ENCODE measurements at places on chromosomes 4 and X.

DNA sequence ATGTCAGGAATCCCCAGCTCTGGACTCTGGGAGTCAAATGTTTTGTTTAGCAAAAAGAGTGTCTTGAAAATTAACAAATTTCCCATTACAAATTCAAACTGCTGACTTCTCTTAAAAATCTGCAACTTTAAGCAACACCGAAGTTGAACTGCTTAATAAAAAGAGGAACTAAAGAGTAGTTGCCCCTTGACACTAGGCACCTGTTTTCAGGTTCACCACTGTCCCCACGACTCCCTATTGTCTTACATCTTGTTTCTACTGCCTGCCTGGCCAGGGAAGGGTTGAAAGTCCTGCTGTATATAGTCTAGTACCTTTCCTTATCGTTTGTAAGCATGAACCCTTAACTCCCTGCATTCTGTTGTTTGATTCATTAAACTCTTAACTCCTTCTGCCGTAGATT is 173.9 kb downstream of the SCFD2 start:
- DNase-seq: no peak

- no peak for DNase-seq
Observed at GRCh38 chrX:99033226-99033901, 1376.7 kb downstream of the PCDH19 start.

DNA sequence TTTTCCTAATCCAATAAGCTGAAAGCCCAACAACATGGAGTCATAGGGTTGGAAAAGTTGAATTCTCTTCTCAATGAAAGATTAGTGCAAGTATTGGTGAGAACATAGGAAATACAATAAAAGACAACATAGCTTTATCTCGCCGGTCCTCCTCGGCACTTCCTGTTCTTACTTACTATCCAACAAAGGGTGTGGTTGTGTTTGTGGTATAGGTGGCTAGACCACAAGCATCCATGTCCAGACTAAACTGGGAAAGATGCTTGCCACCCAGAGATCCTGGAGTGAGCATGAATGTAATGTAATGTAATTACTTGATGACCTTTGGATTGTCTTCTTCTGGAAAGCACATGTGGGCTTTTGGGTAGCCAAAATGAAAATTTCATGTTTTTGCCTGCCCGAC is 223.8 kb downstream of the CPE start:
- DNase-seq: no peak

DNA sequence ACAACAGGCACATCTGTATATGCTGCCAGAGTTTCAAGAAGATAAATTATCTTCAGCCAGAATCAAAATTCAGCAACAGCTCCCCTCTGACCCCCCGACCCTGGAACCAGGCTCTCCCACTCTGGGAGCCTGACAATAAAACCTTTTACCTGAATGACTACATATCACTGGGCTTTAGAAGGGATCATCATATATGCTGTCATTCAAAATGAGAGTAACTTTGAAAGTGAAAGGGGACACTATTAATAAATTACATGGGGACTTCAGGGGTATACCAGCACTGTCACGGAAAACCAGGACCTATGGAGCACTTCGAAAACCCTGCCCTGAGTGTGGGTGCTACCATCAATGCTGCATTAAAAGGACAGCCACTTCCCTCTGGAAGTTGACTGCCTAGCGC is 26.2 kb downstream of the TSPAN5 start:
- no peak for DNase-seq

DNA sequence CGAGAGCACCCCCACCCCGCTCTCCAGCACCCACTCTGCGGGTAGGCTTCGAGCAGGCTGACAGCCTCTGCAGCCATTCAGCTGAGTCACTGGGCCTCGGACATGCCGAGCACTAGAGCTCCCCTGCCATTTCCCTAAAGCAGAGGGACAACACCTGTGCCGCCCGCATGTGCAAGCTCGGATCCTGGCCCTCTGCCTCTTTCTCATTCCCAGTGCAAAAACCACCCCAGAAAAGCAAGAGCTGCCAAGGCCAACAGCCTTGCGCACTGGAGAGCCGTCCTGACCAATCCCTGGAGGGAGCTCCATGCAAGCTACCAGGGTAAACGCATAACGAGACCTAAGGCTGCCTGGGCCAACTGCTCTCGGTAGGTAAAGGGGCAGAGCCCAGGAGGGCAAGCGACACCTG is 5.3 kb downstream of the HCFC1 start:
- DNase-seq: no peak

DNA sequence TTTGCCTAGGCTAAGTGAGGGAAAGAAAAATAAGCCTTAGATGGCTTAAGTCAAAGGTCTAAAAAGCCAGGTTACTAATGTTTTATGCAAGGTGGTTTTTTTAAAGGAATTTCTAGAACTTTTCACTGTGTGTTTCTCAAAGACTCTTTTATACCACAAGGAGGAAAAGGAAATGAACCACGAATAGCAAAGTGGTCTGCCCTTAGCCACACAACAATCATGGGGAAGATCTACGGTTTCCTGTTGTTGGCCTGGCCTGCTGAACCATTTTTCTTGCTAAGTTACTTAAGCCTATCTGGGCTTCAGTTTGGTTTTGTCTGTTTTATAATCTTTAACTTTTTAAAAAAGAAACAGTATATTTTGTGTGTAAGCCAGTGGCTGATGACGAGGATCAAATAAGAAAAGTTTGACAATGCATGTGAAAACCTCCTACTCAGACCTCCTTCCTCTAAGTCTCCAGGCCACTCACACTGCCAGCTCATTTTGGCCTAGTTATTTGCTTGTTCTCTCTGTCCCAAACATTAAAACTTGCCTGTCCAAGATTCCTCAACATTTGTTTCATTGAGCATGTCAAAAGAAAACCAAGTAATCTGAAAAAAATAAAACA is 56.7 kb upstream of the COL25A1 start:
- DNase-seq: no peak

DNA sequence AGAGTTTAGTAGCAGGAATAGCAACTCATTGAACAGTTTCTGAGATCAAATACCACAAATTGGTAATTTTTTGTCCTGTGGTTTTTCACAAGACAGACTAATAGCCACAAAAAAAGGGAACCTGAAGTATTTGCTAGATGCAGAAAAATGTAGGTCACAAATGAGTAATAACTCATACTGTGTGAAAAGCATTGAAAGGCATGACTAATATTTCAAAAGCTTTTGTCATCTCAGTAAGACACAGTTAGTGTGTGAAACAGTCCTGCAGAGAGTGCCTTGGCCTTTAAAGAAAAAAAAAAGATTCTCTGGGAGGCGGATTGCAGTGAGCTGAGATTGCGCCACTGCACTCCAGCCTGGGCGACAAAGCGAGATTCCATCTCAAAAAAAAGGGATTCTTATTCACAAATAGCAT is 31.4 kb upstream of the SLC25A31 start:
- no peak for DNase-seq

DNA sequence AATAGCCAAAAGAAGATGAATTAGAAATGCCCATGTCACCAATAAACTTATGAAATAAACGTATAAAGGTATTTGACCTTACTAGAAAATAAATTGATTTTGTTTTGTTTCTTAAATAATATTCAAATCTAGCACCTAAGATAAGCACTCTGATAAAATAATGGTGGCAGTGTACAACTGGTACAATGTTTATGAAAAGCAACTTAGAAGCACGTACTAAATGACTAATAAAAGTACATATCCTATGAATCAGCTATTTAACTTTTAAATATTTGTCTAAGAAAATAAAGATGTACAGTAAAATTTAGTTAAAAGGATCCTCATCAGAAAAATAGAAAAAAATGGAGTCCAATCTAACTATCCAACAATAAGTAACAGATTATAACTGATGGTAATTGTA is 6.7 kb downstream of the MANBA start:
- no peak for DNase-seq

- DNase-seq: no peak
Observed at GRCh38 chr4:140611854-140612253, 43.1 kb upstream of the UCP1 start.

- no peak for DNase-seq
Observed at GRCh38 chr4:162706051-162706450, 460.6 kb downstream of the NAF1 start.

GRCh38 chr4:129998436-129999150 is 902.6 kb downstream of the C4orf33 start:
- no peak for DNase-seq

- DNase-seq: no peak
Observed at GRCh38 chr4:13162886-13163285, 321.3 kb downstream of the RAB28 start.

- DNase-seq: no peak
Observed at GRCh38 chr4:99329876-99330275, 8.7 kb upstream of the ADH1B start.

DNA sequence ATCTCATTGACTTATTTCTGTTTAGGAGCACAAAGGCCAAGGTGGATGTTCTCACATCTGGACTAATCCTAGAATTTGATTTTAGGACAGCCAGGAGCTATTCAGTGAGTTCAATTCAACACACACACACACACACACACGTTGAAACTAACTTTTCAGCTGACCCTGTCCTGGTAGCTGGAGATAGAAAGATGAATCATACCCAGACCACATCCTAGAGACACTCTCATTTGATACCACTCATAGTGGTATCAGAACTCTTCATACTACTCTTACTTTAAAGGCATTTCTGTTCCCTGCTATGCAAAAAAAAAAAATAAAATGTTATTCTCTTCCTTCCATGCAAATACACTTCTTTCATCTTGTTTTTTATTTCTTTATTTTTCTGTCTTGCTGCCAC is 36.7 kb downstream of the KLF8 start:
- DNase-seq: no peak

DNA sequence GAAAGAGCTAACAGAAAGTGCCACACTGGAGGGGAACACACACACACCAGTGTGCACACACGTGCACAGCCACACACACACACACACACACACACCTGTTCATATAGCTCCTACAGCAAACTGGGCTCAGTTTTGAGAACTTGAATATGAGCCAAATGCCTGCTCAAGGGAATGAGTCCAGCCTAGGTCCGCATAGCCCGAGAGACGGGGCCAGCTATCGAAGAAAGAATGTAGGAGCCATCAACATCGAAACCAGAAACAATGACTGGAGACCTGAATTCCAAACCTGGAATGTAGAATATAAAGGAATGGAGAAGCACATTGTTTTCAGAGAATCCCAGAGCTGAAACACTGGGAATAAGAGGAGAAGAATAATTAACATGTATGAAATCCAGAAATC is 37.6 kb upstream of the ERVMER34-1 start:
- no peak for DNase-seq

DNA sequence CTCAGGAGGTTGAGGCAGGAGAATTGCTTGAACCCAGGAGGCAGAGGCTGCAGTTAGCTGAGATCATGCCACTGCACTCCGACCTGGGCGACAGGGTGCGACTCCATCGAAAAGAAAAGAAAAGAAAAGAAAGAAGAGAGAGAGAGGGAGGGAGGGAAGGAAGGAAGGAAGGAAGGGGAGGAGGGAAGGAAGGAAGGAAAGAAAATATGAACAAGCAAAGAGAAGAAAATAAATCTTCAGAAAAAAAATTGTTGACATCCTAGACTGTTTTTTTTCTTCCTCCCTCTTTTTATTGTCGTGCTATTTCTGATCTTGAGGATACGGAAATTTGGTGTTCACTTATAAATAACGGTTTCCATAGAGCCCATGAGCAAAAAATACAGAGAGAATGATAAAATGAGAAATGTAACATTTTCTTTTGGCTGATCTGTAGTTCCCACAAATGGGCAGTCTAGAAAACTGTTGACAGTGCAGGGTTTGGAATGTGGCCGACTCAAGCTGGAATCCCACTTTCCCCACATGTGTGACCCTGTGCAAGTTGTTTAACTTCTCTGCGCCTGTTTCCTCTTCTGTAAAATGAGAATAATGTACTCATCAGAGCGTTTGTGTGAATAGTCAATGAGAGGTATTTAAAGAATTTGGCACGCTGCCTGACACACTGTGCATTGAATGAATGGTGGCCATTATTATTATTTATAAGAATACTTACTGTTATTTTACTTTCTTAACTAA is 19.4 kb downstream of the SORBS2 start:
- no peak for DNase-seq

DNA sequence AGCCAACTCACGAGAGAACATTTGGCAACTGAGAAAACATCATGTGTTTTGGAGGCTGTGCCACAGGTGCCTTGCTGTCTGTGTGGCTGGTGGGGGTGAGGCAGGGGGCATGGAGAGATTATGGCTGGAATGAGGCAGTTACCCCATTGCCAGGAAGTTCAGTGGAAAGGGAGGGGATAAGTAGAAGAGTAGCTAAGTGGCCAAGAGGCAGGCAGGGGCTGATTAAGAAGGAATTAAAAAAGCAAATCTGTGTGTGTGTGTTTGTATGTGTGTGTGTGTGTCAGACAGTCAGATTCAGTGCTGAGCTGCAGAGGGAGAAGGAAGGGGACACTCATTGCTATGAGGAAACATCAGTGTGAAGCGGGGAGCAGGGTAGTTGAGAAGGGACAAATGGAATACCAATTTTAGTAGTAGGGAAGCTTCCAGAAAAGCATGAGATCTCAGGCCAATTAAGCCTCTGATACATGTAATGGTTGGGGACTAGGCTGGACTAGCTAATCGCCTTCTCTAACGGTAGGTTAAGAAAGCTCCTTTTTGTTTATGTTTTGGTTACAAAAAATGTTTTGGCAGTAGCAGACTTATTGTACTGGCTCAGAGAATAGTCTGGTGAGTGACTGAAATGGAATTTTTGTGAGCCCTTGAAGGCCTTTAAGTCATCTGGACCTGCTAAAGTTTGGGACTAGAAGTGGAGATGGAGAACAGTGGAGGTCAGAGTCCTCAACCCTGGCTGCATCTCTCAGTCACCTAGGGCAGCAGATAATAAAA is 18.5 kb downstream of the TMEM164 start:
- no peak for DNase-seq

DNA sequence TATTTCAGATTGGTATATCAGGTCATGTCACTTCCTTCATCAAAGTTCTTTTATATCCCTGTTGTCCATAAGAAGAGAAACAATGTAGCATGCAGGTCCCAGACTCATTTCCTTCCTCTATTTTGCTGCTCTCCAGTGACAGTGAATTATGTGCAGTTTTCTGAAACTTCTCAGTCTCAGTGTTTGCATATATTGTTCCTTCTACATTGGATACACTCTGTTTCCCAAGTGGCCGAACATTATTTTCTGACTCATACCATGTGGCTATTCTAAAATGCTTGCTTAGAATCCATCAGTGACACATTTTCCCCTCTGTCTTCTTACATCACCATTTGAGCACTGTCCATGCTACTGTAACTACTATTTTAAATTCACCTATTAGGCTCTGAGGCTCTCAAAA is 305.7 kb downstream of the PDHA2 start:
- DNase-seq: no peak

DNA sequence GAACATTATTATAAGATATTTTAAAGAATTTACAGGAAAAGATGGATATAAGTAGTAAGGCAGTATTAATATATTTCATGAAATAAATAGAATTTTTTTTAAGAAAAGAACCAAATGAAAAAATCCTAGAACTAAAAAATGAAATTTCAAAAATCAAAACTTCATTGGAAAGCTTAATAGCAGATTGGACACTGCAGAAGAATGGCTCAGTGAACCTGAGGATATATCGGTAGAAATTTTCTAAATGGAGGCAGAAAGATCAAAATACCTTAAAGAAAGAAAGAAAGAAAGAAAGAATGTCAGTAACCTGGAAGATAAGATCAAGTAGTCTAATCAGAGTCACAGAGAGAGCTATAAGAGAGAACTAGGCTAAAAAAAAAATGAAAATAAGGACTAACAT is 21.3 kb upstream of the FAM13A start:
- DNase-seq: no peak

- DNase-seq: no peak
Observed at GRCh38 chr4:52959541-52959940, 97.4 kb downstream of the RASL11B start.

Data from esophagus squamous epithelium (tissue), 5 donors.